GM03348 (cell line): ENCODE measurements at places on chromosomes 4 and X.

- DNase-seq: peak; percentile 19
Measured at GRCh38 chr4:119227690-119228089, 15.2 kb downstream of the USP53 start.

GRCh38 chr4:187679450-187679849 is 316.1 kb upstream of the ZFP42 start:
- no peak for DNase-seq

DNA sequence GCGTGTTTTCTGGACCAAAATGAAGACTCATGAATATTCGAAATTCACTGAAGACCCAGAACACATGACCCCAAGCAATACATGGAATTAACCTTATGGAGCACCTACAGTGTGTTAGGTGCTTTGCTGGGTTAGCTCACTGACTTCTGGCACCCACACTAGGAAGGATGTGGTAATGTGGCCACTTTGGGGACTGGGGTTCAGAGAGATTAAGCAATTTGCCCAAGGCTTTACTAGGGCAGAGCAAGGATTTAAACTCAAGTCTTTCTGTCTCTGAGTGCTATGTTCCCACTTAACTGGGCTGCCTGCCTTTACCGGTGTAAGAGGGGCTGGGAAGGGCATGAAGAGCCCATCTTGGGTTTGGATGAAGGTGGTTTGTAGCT is 162.0 kb upstream of the ATP6AP2 start:
- no peak for DNase-seq

DNA sequence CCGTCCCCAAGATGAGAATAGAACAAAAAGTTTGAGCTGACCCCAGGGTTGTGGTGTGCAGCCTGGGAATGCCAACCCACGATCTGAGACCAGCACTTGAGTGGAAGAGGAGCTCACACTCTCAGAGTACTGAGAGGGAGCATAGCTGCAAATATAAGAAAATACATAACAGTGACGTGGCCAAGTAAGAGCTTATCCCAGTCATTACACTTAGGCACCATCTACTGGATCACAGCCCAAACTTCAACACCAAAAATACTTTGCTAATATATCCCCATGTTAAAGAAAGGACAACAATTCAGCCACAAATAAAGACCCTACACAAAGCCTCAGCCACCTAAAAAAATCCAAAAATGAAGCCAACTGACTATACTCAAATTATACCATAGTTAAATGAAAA is 33.3 kb upstream of the CXCL6 start:
- DNase-seq: no peak

DNA sequence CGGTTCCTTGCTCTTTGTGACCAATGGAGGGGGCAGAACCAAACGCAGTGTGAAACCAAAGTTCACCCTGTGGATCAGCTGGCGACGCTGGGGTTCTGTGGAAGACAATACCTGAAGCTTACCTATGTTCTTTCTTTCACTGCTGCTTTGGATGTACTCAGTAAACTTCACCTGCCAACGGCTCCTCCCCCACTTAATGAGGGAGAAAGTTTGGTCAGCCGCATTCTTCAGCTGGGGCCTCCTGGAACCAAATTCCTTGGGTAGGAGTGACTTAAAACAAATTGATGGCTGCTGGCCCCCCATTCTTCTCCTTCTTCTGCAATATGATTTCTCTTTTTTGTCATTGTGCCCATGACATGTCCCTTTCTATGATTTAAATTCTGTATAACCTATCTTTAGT is 282.4 kb downstream of the ANK2 start:
- DNase-seq: no peak

DNA sequence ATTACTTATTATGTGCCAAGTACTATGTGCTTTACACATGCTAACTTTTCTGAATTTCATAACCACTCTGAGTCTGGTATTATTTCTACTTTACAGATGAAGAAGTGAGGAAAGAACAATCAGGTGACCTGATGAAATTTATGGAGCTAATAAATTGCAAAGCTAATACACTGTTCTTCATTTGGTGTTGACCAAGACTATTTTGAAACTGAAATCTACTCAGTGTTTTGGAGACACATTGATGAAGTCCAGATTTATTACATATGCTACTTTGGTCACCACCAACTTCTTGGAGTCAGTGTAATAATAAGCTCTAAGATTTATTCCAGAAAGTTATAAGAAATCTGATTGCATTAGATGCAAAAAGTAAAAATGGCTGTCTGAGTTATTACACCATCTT is 637.9 kb downstream of the FAT4 start:
- no peak for DNase-seq

- peak; percentile 19 for DNase-seq
Measured at GRCh38 chr4:19739101-19739651, 512.5 kb upstream of the SLIT2 start.

- DNase-seq: no peak
Measured at GRCh38 chrX:41603596-41603995, 85.2 kb upstream of the GPR34 start.

GRCh38 chrX:124240422-124240821 is 92.0 kb upstream of the TEX13D start:
- peak; percentile 41 for DNase-seq

DNA sequence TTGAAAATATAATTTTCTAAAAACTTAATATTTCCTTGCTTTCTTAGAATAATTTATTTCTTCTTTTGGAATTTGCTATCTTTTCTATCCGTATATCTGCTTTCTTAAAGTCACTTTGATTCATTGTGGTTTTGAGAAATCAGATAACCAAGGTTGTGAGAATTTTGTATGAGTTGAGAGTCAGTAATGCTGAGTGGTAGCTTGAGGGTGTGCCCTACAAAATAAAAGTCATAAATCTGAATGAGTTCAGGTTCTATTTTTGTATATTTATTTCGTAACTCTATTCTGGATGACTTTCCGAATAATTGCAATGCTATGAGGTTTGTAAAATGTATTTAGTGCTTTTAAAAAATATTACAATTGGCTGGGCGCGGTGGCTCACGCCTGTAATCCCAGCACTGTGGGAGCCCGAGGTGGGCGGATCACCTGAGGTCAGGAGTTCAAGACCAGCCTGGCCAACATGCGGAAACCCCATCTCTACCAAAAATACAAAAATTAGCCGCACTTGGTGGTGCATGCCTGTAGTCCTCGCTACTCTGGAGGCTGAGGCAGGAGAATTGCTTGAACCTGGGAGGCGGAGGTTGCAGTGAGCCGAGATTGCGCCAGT is 8.9 kb downstream of the COPS4 start:
- DNase-seq: peak; percentile 64

GRCh38 chr4:40363382-40363920 is 28.3 kb downstream of the CHRNA9 start:
- no peak for DNase-seq

DNA sequence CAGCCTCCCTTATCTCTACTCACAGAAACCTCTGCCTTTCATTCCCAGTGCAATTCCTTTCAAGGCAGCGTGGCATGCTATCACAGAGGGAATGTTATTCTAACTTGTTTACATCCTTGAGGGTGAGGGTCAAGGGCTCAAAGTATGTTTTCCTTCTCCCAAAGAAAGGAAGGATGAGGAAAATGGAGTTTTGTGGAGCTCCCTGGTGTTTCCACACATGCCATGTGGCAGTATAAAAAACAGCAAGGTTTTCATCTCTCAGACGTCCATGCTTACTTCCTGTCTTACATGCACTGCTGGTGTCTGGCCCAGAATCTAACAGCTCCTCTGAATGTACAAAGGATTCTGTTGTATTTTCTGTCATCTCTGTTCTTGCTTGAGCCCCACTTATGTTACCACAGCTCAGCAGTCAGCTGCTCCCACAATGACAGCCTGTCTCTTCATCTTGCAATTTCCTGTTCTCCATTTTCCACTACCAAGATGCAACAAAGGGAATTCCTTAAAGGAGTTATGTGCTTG is 128.0 kb downstream of the SNCA start:
- peak; percentile 8 for DNase-seq

DNA sequence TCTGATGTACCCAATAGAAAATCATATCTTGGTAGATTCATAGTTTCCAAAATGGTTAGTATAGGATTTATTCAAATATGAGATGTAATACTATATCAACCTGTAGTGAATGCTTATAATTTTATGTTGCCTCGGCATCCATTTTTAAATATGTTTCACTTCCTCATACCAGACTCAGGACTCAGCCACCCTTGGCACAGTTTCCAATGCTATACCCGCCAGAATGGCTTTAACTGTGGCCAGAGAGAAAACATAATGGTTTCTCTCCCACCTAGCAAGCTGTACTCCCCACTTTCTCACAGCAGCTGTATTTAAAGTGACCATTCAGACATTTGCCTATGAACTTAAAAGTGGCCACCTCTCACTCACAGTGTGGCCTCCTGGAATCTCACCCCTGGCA is 466.6 kb upstream of the PABPC4L start:
- DNase-seq: no peak

DNA sequence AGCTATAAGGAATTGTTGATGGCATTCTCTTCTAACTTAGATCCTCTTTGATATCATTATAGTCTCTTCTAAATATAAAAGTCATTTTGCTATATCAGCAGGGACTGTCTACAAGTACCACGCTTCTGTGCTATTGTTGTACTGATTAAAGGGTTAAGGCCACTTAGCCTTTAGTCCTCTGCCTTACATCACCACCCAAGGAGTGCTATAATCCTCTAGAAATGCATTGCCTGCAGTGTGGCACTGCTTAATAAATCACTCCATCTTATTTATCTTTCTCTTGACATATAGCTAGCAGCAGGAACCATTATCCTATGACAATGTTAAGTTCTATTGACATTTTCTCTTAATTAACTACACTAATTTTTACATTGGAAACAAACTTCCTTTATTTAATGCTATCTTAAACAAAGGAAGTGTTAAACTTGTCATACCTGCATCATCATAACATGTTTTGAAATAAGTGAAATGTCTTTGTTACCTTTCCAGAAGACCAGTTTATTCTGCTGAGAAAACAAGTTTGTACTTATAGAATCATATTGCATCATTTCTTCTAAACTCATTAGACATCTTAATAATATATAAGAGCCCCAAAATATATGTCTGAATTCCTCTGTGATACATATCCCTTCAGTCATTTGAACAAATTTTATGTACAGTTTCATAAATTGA is 360.9 kb upstream of the ATOH1 start:
- DNase-seq: no peak

DNA sequence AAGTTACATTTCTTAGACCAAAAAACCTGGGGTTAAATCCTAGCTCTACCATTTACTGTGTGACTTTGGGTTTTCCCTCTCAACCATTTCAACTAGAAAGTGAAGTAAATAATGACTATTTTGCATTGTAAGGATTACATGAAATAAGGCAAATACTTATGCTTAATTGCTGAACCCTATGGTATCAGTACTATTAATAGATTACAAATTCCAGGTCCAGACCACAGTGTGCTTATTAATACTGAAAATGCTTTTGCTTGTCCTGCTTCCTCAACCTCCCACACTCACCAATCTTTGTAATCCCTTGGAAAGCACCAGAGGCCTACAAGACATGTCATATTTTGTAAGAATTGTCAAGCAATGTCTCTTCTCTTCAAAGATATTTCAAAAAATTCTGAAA is 456.5 kb downstream of the SPOCK3 start:
- DNase-seq: no peak

DNA sequence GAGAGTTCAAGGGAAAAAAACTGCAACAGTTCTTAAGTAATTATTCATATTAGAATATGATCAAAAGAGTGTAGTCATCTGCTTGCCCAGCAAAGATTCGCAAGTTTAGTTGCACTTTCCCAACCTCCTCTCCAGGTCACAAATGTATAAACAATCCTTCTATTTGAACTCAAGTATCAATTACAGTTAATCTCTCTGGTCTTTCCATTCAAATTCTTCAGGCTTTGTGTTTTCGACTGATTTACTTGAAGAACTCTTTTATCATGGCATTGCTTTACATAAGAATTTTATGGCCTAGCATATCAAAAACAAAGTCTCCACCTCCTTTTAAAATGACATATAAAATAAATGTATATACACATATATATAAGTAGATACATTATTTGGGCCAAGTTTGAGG is 1009.6 kb upstream of the DIAPH2 start:
- no peak for DNase-seq

GRCh38 chrX:17737986-17738713 is 857 bp downstream of the SCML1 start:
- DNase-seq: peak; percentile 15

- DNase-seq: no peak
Measured at GRCh38 chr4:151409470-151410313, 716 bp downstream of the FHIP1A start.

DNA sequence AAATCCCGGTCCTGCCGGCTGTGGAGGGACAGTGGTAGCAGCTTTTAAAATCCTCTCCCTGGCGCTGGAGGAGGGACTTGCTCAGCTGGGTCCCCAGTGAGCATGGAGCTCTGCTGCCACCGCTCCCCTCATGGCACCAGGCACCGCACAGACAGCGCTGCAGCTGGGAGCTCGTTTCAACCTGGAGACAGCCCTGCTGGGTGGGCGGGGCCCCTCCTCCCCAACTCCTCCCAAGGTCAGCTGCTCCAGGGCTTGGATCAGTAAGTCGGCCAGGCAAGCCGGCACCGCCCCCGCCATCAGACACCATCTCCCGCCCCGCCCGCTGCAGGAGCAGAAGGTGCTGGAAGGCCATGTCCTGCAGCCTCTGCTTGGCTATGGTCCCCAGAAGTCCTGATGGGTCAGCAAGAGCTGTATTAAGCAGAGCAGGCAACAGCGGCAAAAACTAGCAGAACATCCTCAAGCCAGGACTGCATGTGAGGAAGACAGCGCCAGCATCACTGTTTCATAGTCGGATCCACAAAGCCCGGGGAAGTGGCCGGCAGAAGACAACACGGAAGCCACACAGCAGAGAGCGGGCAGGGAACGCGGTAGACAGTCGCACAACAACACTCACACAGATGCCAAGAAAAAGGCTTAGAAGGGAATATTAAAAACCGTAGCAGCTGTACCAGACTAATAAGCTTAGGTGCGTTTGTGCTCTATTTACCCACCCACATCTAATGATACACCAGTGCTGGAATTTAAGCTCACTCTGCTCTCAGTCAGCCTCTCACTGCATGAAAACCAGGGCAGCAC is 16.2 kb downstream of the ZFYVE28 start:
- peak; percentile 76 for DNase-seq

DNA sequence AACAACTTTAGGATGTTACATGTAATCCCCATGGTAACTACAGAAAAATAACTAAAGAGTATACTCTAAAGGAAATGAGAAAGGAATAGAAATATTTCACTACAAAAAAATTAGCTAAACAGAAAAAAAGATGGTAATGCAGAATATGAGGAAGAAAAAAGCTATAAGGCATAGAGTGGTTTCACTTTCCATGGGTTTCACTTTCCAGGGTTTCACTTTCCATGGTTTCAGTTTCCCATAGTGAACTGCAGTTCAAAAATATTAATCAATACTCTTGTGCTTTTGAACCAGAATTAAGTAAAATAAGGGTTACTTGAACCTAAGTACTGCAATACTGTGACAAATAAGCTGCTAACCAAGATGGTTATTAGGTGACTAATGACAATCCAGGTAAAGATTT is 42.0 kb downstream of the NPFFR2 start:
- DNase-seq: no peak

DNA sequence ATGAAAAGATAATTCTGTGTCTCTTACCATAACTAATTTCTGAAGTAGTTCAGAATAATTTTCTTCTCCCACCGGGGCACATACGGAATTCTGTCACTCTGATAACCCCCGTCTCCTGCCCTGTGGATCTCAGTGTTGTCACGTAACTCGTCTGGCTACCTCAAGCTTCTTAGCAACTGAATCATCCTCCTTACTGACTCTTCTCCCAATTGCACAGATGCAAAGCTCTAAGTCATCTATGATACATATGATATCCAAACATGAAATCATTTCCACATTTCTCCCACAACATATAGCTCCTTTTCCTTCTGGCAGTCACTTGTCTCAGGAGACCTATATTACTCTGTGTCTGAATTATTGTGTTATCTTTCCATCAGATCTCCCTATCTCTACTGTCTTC is 1043.1 kb upstream of the TENM3 start:
- DNase-seq: no peak
